ENCODE measurements at places on chromosomes 7 and 10.

GRCh38 chr7:18693406-18693805 is 197.9 kb downstream of the HDAC9 start:
- DNase-seq = peak; percentile 96

GRCh38 chr10:84846658-84847316 is 518.4 kb downstream of the CCSER2 start:
- DNase-seq = no peak

DNA sequence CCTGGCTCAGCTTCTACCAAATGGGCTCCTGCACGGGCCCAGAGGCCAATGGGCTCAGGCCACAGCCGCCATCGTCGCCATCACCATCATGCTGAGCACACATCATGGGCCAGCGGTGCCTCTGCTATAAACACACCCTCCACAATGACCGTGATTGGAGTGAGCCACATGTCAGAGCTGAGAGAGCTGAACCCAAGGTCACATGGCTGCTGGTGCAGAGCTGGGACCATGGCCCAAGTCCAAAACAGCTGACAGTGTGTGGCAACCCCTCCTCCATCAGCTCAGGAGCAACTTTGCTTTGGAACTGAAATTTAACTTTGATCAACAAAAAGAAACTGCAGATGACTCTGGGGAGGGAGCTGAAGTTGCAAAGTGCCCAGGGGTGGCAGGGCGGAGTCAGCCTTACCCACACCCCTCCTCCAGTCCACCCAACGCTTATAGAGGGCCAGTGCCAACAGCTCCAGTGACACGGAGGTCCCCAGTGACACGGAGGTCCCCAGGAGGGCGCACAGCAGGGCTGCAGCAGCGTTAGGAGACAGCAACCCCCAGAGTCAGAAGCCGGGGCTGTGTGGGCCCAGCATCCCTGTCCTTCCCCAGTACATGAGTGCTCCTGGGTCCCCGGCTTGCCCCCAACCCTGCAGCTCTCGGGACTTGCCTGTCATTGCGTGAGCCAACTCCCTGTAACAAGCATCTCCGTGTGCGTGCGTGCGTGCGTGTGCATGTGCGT is 249.6 kb downstream of the ELFN1 start:
- DNase-seq = no peak

GRCh38 chr10:51168086-51168815 is 94.0 kb downstream of the PRKG1 start:
- no peak for DNase-seq

- no peak for DNase-seq
These were observed 496.7 kb downstream of the TYW1 start for GRCh38 chr7:67493366-67493765.

DNA sequence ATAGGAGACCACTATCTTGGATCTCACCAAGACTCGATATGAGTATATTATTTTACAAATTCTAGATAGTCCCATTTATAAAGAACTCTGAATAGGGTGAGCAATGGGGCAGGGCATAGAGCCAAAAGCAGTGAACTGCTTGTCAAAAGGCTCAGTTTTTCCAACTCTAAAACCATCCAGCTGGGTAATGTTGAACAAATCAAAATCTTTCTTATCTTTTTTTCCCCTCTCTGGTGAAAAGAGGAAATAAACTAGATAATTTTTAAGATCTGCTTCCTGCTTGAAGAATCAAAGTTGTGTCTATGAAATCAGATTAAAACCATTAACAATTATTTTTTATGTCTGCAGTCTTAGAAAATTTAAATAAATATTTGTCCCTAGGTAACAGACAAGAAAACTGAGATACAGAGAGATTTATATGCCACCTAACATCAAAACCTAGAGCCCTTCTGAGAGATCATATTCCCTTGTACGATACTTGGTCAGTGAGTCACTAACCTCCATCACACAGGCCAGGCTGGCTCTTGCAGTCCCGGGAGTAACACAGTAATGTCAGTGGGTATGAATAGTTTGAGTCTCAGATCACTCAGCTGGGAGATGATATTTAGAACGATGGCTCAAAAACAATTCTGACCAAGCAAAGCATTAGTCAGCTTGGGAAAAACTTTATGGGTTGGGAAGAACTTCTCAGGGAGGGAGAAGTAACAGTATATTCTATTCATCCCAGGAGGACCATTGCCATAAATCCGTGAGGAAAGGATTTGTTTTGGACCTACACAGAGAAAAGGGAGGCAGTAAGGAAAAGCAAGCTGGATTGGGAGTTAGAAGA is 178.8 kb downstream of the REEP3 start:
- DNase-seq = peak; percentile 98

DNA sequence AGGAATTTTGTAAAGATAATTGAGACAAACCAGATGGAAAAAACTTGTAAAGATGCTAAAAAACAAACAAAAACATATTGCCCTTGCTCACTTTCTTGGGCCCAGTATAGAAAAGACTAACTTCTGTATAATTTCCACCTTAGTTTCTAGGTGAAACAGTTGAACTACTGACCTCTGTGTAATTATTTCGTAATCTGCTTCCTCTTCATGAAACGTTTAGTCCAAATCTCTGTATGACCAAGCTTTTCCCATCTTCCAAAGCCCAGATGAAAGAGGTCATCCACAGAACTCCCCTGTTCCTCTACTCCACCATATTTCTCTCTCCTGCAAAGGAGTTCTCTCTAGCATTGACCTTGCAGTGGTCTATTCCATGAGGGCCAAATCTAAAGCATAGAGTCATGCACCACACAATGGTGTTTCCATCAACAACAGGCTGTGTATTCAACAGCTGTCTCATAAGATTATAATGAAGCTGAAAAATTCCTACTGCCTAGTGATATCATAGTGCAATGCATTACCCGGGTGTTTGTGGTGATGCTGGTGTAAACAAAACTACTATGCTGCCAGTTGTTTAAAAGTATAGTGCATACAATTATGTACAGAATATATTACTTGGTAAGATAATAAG is 647.6 kb downstream of the TNS3 start:
- DNase-seq = peak; percentile 57

- DNase-seq = no peak
These were observed 697 bp upstream of the SNX13 start for GRCh38 chr7:17940951-17941431.

DNA sequence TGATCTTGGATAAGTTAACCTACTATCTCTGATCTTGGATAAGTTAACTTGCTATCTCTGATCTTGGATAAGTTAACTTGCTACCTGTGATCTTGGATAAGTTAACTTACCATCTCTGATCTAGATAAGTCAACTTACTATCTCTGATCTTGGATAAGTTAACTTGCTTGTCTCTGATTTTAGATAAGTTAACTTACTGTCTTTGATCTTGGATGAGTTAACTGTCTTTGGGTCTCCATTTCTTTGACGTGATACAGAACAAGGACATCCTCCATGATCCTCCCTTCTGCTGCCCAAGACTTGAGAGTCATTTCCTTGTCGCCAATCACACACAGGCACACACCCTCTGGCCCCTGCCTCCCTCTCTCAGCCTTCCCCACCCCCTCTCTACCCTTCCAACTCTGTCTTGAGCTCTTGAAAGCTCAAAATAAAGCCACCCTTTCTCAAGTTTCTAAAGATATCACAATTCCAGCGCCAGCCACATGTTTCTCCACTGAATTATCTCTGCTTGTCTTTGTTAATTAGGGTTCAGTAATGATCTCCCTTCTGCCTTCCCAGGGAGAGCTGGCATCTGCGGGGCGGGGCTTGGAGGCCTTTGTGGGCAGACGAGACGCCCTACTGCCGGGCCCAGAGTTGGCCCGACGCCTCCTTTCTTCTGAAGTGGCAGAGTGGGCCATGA is 85.1 kb upstream of the GTF2I start:
- DNase-seq = no peak

DNA sequence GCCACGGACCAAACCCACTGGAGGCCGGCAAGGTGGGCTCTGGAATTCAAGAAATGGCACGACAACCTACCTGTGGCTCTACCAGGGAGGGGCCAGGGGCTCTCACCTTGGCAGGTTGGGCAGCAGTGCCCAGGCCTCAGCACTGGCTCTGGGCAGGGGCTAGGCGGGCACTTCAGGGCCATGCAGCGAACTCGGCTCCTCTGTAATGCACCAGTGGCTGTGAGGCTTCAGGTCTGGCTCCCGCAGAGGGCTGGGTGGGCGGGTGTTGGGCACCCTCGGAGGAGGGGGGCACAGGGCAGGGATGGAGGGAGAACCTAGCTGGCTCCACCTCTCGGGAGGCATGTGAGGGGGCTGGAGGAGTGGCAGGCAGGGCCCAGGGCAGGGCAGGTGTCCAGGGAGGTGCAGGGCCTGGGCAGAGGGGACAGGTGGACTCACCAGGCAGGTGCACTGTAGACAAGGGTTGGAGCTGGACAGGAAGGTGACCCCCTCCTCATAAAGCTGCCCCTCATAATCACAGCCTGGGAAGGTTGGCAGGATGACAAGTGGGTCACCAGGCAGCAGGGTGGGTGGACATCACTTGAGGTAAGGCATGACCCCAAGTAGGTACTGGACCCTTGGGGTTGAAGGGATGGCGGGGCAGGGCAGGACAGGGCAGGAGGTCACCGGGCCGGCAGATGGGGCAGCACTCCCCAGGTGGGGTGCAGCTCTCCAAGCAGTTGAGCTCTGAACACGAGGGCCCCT is 6.7 kb downstream of the KCP start:
- no peak for DNase-seq

DNA sequence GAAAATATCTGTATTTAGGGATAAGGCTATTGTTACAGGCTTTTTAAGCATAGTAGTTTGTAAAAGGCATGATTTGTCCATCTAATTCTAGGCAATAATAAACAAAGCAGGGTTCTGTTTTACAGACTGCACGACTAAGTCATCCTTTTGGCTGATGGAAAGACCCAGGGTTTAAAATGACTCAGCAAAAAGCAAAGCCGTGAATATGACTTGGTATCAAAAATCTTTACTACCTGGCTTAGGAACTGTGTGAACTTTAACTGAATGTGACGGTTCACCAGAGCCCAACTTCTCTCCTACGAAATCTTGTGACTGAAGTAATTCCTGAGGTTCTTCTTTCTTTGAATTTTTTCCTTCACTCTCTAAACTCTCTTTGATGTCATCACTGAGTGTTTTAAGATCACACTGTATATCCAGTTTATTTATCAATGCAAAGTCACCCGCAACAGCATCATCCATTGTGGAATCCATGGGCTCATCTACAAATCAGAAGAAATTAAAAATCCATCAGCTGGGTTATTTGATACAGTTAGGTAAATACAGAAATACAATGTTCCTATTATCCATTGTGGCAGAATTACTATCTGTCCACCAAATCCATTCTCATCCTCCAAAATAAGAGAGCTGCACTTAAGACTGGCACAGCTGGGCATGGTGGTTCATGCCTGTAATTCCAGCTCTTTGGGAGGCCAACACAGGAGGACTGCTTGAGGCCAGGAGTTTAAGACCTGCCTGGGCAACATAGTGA is 17.0 kb downstream of the ATE1 start:
- DNase-seq = peak; percentile 23

DNA sequence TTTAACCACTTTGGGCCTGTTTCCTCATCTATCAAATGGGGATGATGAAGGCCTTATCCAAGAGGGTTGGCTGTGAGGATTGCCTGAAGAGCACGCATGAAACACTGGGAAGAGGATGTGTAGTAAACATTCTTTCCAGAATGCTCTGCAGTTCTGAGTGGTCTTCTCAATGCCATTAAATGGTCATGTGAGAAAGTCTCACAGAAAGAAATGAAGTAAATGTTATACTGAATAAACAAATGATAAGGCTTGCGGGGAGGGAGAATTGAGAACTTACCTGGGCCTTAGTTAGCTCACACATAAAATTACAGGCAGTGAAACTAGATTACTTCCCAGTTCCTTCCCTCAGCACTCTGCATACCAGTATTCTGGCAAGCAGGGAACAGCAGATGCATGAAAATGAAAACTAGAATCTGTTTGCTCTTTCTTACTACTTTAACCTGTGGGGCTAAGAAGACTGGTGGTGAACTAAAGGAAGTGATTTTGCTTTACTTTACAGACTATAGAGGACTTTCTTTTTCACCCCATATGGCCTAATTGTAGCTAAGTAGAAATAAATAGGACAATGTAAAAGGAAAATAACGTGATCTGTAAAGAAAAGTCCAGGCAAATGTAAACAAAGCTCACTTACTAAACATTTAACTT is 135.3 kb upstream of the CCDC6 start:
- no peak for DNase-seq

DNA sequence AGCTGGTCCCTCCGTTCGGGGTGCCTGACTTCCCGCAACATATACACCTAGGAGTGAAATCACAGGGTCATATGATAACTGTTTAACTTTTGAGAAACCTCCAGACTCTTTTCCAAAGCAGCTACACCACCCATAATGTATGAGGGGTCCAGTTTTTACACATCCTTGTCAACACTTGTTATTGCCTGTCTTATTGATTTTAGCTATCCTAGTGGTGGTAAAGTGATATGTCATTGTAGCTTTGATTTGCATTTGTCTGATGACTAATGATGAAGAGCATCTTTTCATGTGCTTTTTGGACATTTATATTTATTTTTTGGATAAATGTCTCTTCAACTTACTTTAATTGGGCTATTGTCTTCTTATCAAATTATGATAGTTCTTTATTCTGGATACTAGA is 29.0 kb downstream of the SND1 start:
- DNase-seq = no peak

DNA sequence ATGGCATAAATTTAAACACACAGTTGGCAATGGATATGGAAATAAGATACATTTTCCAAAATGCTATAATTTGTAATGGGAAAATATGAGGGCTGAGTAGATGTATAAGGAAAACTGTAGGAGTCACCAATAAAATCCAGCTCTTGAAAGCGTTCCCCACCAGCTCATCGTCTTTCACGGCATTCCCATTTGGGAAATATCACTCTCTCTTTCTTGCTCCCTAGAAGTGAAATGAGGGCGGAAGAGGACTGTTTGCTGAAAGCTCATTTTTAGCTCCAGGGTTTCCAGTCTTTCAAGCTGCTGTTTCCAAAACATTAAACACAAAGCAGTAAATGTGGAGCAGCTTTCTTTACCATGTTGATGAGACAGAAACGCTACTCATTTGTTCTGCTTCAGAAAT is 104.6 kb upstream of the SFMBT2 start:
- DNase-seq = no peak

DNA sequence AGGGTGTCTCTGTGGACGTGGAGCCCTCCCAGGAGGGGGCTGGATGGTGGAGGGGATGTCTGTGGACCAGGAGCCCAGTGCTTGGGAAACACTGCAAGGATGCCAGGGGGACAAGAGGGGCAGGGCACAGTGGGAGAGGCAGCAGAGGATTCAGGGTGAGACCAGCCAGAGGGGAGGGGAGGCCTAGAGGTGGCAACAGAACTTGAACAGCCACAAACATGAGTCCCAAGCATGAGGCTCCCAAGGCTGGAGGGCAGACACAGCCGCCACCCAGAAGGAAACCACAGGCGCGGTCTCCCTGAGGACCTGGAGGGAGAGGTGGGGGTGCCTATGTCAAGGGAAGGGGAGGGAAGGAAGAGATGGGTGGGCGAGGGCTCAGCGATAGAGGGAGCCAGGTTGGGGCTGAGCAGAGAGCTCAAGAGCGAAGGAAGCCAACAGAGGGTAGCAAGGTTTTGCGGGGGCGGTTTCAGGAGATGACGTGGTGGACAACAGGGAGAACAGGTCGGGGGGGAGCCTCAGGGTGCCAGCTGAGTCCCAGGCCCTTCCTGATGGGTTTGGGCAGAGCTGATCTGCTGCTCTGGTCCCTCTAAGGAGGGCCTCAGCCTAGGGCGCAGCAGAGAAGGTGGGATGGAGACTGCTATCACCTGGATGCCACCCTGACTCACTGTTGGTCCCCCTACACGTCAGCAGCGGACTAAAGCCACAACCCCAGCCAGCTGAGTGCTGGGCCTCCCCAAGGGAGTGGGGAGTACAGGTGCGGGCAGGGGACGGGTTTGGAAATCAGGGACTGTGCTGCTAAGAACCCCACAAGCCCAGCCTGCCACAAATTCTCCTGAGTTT is 6.7 kb upstream of the PILRA start:
- DNase-seq = no peak

GRCh38 chr10:95739056-95739455 is 16.9 kb upstream of the ENTPD1 start:
- DNase-seq = no peak

All from AG10803 (cell line).